ENCODE measurements at places on chromosomes 2 and 18.
A peak's percentile ranks its signal among the peaks of the same experiment; 100 is the strongest.

DNA sequence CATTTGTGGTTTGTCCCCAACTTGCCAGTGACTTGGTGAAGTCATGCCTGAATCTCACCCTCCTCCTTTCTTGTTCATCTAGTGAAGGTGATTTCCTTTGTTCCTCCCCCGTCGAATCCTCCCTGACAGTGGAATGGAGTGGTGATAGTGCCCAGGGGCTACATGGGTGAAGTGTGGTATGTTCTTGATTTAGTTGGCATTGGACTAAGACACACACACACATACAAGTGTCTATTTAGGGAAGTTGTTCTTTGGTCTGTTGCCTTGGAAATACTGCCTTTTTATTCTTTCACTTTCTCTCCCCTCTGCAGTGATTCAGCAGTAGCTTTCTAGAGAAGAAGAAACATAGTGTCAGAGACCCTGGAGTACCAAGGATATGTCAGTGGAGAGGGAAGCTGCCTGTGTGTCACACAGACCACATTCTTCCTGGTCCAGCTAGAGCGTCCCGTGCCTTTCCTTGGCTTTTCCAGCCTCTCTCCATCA is 10.9 kb downstream of the INPP4A start:
- DNase-seq = no peak

GRCh38 chr2:161913865-161914264 is 160.2 kb downstream of the DPP4 start:
- DNase-seq = no peak

GRCh38 chr2:141455211-141455826 is 675.5 kb downstream of the LRP1B start:
- no peak for DNase-seq

GRCh38 chr2:218137514-218137913 is 11.7 kb downstream of the CXCR2 start:
- DNase-seq = no peak

- no peak for DNase-seq
Observed at GRCh38 chr2:146997945-146998344, 846.9 kb upstream of the ACVR2A start.

GRCh38 chr2:173161507-173161906 is 85.9 kb downstream of the MAP3K20 start:
- no peak for DNase-seq

- DNase-seq = no peak
Observed at GRCh38 chr18:1421502-1421901, 516.8 kb downstream of the ADCYAP1 start.

GRCh38 chr2:6580982-6581381 is 284.7 kb downstream of the CMPK2 start:
- no peak for DNase-seq

DNA sequence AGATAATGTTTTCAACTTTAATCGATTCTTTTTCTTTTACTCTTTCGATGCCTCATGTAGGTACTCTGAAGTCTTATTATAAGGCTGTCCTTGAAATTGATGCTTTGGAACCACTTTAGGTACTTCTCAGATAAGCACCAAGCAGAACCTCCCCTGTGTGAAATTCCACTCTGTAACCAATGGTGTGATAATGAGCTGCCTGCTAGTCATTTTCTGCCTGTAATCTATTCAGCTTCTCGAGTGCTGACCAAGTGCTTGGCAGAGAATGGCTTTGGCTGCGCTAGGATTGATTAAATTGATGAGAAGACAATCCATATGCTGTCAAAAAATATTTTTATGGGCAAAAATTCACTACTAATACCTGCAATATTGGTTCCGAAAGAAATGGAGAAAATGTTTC is 132.1 kb upstream of the STON1 start:
- no peak for DNase-seq

DNA sequence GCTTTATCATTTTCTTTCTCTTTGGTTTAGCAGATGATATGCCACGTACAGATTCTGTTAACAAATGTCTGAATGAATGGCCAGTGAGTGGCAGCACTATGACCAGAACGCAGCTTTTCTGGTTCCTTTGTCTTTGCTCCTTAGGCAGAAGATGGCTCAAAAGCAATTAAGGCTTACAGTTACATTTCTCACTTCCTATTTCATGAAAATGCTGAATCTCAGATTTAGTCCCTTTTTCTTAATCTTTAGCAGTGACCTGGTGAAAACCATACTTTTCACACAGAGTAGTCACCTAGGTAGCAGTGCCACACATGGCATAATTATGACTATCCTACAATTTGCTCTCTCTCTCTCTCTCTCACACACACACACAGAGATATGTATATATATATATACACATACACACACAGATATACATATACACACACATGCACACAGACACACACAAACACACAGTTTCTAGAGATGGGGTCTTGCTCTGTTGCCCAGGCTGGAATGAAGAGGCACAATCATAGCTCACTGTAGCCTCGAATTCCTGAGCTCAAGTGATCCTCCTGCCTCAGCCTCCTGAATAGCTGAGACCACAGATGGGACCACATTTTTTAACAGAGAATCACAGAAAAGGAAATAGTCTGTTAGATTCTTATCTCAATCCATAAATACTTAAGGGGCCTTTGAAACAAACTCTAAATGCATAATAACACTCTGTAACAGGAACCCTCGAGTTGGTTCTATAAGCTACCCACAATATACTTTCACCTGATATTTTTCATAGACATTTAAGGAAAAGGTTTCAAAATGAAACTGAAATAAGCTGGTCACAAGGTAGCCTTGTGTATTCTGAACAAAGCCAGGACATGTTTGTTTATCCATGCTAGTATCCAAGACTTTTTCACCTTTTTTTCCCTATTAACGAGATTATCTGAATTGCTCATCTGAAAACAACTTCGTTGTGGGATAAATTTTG is 11.6 kb downstream of the PDE6D start:
- DNase-seq = no peak

DNA sequence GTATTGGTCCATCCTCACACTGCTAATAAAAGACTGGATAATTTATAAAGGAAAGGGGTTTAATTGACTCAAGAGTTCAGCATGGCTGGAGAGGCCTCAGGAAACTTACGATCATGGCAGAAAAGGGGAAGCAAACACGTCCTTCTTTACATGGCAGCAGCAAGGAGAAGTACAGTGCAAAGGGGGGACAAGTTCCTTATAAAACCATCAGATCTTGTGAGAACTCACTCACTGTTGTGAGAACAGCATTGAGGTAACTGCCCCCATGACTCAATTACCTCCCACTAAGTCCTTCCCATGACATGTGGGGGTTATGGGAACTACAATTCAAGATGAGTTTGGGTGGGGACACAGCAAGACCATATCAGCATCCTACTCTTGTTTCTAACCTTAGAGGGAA is 37.0 kb downstream of the SP100 start:
- no peak for DNase-seq

- no peak for DNase-seq
Observed at GRCh38 chr2:223251656-223252229, 199.8 kb downstream of the KCNE4 start.

DNA sequence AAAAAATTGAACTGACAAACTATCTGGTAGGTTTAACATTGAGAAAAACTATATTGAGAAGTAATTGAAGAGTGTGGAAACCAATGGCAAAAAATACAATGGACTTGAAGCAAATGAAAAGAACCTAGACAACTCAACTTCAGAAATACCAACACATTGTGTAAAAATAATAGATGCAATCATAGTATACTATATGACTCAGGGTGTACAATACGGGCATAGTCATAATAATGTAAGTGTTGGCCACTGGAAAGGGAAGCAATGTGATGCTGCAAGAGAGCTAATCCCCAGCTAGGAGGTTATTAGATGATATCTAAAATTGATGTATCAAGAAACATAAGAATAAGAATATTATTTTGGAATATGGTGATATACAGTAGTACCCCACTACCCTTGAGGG is 45.3 kb downstream of the SMAD7 start:
- DNase-seq = no peak

- no peak for DNase-seq
Observed at GRCh38 chr2:26410764-26411243, 9.1 kb downstream of the DRC1 start.

DNA sequence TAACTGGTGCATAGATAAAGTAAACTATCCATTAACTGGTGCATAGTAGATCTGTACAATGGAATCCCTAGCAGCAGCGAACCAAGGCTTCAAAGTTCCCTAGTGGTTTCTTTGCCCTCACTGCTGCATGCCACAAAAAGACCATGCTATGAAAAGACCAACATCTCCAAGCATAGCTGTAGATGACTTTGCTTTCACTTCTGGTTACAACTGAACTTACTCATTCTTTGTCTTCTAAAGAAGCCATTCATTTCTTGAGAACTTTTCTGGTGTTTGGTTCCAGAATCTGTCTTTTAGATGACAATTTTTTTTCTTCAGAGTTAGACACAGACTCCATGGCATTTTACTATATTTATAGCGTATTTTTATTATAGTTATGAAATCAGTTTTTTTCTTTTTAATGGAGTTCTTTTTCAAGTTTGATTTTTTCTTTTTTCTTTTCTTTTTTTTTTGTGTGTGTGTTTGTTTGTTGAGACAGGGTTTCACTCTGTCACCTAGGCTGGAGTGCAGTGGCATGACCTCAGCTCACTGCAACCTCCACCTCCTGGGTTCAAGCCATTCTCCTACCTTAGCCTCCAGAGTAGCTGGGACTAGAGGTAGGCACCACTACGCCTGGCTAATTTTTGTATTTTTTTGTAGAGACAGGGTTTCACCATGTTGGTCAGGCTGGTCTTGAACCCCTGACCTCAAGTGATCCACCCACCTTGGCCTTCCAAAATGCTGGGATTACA is 63.6 kb downstream of the SLC35F5 start:
- DNase-seq = no peak

- DNase-seq = no peak
Observed at GRCh38 chr2:196372276-196372809, 201.0 kb upstream of the STK17B start.

GRCh38 chr2:12335131-12335530 is 381.6 kb upstream of the TRIB2 start:
- DNase-seq = no peak

DNA sequence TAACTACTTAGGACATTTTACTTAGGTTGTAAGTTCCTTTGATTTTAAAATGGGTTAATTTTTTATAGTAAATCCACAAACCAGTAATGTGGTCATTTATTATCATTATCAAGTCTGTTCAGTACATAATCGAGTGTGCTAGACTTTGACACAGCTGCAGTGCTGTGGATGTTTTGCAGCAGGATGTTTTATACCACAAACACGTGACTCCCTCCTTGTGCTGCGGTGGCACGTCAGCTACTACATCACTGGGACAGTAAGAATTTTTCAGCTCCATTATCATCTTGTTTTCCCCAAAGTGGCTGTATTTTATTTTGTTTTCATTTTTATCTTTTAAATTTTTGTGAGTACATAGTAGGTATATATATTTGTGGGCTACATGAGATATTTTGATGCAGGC is 70.0 kb downstream of the ATP9B start:
- peak; percentile 8 for DNase-seq

DNA sequence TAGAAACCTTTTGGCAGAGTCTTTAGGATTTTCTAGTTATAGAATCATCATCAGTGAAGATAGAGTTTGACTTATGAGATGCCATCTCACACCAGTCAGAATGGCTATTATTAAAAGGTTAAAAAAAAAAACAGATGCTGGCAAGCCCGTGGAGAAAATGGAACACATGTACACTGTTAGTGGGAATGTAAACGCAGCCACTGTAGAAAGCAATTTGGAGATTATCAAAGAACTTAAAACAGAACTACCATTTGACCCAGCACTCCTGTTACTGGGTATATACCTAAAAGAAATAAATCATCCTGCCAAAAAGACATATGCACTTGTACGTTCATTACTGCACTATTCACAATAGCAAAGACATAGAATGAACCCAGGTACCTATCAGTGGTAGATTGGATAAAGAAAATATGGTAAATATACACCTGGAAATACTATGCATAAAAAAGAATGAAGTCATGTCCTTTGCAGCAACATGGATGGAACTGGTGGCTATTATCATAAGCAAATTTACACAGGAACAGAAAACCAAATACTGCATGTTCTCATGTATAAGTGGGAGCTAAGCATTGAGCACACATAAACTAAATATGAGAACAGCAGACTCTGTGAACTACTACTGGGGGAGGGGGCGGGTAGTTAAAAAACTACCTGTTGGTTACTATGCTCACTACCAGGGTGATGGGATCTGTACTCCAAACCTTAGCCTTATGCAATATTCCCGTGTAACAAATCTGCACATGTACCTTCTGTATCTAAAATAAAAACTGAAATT is 279.0 kb downstream of the KIAA1328 start:
- DNase-seq = no peak

DNA sequence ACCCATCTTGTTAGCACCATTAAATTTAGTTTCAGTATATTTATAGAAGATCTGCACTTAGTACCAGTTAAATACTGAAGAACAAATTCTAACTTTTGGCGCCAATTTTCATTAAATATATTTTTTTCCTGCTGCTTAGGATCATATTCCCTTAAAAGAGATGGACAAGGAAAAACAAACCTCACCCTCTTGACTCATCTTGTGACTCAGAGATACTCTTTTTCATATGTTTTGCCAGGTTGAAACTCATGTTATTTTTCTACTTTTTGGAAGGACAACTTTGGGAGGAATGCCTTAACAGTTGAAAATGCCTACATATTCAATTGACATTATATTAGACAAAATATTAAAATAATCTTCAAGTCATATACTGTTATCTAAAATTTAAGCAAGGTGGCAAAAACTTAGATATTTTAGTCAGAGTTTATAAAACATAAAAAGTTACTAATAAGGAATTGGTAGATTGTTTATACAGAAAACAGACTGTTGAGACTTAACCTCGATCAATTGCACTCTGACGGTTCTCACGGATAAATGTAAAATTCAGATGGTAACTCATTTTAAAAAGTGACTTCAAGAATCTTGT is 36.2 kb downstream of the PNO1 start:
- no peak for DNase-seq

DNA sequence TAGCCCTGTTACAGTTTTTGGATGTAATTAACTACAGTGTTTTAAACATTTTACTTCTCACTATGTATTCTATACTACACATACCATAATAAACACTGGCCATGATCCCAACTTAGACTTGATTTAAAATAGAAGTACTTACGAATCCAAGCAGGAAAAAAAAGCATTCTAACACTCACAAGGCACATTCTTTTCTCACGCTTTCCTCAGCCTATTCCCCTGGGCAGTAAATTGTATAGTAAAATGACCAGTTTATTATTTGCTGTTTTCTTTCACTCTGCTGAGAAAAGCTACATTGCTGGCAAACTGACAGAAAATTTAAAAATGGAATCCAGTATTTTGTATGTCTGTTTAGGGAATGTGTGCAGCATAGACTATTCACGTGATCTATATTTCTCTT is 2.8 kb upstream of the TANC1 start:
- no peak for DNase-seq

All from stimulated activated CD4-positive, alpha-beta T cell treated with anti-CD3 and anti-CD28 coated beads, Interleukin-1b, Interleukin-23, amount 100 ng/mL, for 4 hours (primary cell).